ENCODE measurements at places on chromosomes 2 and 18.

DNA sequence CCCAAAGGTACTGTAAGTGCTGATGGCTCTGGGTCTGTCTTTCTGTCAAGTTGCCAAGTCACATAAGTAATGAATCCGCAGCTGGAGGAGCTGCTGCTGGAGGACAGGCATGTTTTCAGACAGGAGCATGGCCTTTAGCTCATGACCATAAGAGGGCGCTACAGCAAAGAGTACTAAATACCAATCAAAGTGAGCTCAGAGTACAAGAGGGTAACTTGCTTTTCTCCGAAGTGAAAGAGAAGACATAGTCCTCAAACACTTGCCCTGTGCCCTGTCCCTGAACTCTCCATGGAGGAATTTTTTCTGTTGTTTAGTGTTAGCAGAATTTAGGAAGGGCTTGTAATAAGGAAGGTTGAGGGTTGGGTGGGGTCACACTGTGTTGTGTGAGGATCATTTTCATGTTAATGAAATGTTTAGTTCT is 58.0 kb upstream of the EML6 start:
- DNase-seq, result no peak

DNA sequence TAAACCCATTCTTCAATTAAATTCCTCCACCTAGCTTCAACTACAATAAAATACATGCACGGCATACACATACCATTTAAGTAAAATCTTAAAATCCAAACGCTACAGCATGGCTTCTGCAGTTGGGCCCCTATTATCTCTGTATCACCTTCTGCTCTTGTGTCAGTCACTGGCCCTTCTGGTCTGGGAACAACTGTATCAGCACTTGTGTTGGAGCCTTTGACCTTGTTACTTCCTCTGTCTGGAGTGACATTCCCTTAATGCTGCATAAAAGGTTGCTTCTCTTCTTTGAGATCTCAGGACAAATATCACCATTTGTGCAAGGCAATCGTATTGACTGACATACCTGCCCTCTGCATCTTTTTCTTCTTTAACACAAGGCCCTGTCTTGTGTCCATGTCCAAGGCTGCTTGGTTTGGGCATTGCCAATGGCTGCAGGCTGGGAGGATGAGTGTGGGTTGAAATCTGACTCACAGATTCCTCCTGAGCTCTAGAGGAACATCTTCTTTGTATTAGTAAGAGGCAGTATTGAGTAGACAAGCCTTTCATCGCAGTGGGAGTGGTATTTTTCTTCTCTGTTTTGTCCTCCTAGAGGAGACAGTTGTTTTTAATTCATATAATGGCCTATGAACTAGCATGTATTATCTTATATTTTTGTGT is 267.8 kb upstream of the TRIB2 start:
- no peak for DNase-seq

DNA sequence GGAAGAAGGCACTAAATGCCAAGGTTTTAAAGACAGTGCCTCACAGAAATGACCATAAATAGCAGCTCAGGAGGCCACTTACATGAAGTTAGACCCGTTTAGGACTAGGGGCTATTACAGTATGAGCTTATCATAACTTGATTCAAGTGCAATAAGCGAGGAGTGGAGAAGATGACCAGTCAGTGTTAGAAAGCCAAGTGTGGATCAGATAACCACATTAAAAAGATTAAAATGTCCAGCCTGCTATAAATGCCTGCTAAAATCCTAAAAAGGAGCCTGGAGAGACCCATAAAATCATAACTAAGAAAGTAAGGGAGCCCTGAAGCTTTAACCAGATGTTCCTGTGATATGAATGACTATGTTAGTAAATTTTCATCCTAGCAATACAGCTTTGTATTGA is 117.5 kb upstream of the ZNF521 start:
- DNase-seq, result no peak

GRCh38 chr2:59779571-59779970 is 773.9 kb downstream of the BCL11A start:
- DNase-seq, result no peak

GRCh38 chr2:123086613-123087385 is 938.3 kb upstream of the CNTNAP5 start:
- no peak for DNase-seq

GRCh38 chr2:72992734-72993102 is 75.4 kb downstream of the EMX1 start:
- DNase-seq, result no peak

- no peak for DNase-seq
Observed at GRCh38 chr2:136247204-136247950, 129.4 kb upstream of the CXCR4 start.

DNA sequence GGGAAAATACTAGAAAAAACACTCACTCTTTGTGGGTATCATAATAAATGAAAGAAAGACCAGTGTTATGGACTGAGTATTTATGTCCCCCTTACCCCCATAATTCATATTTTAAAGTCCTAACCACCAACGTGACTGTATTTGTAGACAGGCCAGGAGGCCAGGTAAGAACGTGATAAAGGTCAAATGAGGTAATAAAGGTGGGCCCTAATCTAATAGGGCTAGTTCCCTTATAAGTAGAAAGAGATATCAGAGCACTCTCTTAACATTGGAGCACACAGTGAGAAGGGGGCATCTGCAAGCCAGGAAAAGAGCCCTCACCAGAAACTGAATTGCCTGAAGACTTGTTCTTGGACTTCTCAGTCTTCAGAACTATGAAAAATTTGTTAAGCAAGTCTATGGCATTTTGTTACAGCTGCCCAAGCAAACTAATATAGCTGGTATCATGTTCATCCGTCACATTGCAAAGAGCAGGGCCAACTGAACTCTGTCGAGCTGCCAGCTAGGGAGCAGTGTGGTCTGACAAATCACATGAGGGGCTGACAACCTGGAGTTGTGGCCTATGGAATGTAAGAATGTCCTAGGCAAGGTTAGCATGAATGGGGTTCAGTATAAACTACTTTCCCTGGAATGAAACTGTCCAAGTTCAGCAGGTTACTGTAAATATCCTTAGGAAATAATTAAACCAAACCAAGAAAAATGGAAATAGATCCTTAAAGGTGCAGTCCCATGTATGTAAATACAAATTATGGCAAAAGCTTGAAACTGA is 280.9 kb downstream of the ZNF385B start:
- no peak for DNase-seq

GRCh38 chr2:66789741-66790140 is 354.8 kb downstream of the MEIS1 start:
- DNase-seq, result no peak

DNA sequence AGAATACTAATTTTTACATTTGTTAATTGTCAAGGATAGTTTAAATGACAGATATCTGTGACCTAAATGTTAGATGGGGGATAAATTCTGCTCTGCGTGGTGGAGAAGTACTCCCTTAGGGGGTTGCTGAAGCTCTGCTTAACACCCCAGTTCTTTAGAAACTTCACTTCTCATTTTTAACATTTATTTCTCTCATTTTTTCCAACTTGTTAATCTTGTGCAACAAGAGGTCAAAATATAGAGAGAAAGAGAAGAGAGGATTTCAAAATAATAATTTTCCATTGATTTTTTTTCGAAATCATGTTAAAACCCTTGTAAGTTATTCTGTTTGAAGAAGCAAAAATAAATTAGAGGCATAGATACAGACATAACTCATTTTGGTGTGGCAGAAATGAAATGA is 61.3 kb upstream of the SLC8A1 start:
- DNase-seq, result no peak

- no peak for DNase-seq
Observed at GRCh38 chr2:170897108-170897507, 31.9 kb upstream of the GORASP2 start.

GRCh38 chr2:119156105-119156890 is 2.3 kb downstream of the C1QL2 start:
- DNase-seq, result no peak

GRCh38 chr2:76159042-76159648 is 448.4 kb upstream of the GCFC2 start:
- DNase-seq, result no peak

GRCh38 chr2:667332-667999 is 9.7 kb downstream of the TMEM18 start:
- no peak for DNase-seq

GRCh38 chr2:219689676-219690628 is 62.5 kb downstream of the SLC4A3 start:
- no peak for DNase-seq

DNA sequence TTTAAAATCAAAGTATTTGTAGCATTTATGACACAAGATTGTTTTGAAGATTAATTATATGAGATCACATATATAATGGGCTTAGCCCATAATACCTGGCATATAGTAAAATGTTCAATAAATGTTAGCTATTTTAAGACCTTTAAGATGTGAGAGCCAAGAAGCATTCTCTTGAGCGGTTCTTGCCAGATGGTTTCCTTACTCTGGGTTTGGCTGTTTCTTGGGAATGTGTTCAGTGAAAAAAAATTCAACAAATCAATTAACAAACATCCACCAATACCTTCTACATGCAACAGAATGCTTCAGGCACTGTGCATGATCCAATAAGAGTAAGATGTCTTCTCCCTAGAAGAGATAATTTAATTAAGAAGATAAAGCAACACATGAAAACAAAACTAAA is 230.4 kb downstream of the CMPK2 start:
- no peak for DNase-seq

GRCh38 chr2:36438449-36438977 is 82.9 kb downstream of the CRIM1 start:
- DNase-seq, result no peak

DNA sequence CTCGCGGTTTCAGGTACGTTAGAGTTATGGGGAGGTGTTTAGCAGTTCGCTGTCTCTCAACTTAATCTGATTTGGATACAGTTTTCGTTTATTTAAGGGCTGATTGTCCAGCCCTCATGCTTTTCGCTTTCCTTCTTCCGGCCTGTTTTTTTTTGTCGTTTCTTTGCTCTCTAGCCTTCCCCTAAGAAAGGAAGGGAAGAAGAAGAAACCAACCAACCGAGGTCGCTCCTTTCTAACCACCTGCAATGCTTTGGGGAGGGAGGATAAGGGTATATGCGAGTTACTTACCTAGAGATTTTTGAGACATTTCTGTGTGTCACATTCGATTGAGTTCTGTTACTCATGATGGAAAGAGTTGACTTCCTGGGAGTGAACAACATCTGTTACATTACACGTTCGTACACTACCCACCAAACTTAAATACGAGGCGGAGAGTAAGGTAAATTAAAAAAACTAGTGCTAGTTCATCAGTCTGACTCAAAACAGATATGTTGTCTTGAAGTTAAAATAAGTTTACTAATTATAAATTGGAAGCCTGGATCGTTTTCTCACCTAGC is 918 bp downstream of the EIF5B start:
- DNase-seq, result no peak

- DNase-seq, result no peak
Observed at GRCh38 chr2:107358362-107358761, 468.3 kb upstream of the RGPD4 start.

GRCh38 chr18:8667846-8668245 is 37.5 kb upstream of the MTCL1 start:
- no peak for DNase-seq

- no peak for DNase-seq
Observed at GRCh38 chr2:46387886-46388515, 90.8 kb downstream of the EPAS1 start.

GRCh38 chr2:232744963-232745362 is 31.4 kb downstream of the KCNJ13 start:
- no peak for DNase-seq

- no peak for DNase-seq
Observed at GRCh38 chr2:36820942-36821605, 124.6 kb downstream of the VIT start.

DNA sequence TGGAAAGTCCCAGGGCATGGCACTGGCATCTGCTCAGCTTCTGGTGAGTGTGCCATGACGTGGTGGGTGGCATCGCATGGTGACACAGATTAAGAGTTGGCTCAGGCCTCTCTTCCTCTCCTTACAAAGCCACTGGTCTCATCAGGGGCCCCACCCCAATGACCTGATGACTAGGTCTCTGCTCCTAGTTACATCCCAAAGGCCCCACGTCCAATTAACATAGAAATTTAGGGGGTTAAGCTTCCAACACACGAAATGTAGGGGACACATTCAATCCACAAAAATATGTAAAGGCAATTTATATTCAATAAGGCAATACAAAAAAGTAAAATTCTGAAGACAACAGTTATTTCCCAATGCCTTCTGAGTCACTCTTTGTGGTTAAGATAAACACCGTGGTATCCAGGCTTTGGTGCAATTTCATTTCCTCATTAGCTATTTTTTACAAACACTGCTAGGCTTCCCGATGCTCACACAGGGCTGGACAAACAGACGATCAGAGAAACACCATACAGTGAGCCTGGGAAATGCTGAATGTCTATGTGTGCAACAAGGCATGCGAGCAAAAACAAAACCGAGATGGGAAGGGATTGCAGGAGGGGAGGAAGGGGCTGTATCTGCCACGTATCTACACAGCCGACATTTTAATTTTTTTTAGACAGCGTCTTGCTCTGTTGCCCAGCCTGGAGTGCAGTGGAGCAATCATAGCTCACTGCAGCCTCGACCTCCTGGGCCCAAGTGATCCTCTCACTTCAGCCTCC is 67.2 kb downstream of the MBP start:
- peak; percentile 2 for DNase-seq

DNA sequence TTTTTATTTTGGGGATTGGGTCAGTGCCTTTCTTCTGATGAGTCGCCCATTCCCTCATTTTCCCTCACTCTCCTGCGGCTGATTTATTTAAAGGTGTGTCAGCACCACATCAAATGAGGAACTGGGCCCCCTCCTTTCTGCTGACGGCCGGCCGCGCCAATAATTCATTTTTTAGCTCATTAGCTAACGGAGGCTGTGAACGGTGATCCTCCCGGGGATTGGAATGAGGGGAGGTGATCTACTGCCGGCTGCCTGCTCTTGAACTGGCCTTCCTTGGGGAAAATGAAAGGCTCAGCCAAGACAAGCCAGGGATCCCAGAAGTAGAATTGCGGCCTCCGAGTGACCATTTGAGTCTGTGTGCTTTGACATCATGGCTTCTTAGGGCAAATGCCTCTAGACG is 54.2 kb downstream of the GBX2 start:
- no peak for DNase-seq

Data from GOT3 (cell line).